Osteoblast (primary cell): ENCODE measurements at places on chromosomes 13 and 19. TPM values are rescaled to one million over a fixed set of nuclear protein-coding genes. Genes with fewer than 3 reads are reported as not detected.

- H3K27me3 ChIP-seq = peaks cover 19% of the 10 kb centered on the region
- H3K36me3 ChIP-seq = no peaks in the 10 kb centered on the region
- H3K4me3 ChIP-seq = no peak overlapping the region
These were observed 161.6 kb downstream of the RNF17 start for GRCh38 chr13:24925318-24926231.

- H3K27ac ChIP-seq = peak overlapping the region; percentile 99
- no peak for DNase-seq
- peaks cover 42% of the 10 kb centered on the region for H3K4me1 ChIP-seq
- H3K36me3 ChIP-seq = no peaks in the 10 kb centered on the region
- no peaks in the 10 kb centered on the region for H3K27me3 ChIP-seq
These were observed 4.6 kb downstream of the KLF12 start for GRCh38 chr13:74129500-74130191.

- H3K27me3 ChIP-seq = no peaks in the 10 kb centered on the region
- peaks cover 59% of the 10 kb centered on the region for H3K4me1 ChIP-seq
- H3K27ac ChIP-seq = peak overlapping the region; percentile 2
- no peak overlapping the region for H3K4me3 ChIP-seq
- H3K36me3 ChIP-seq = no peaks in the 10 kb centered on the region
These were observed 23.7 kb downstream of the SH3GL1 start for GRCh38 chr19:4376671-4376990.

- peak overlapping the region; percentile 73 for H3K4me3 ChIP-seq
- H3K27me3 ChIP-seq = no peaks in the 10 kb centered on the region
- H3K36me3 ChIP-seq = no peaks in the 10 kb centered on the region
- no peak for DNase-seq
- H3K4me1 ChIP-seq = peaks cover 24% of the 10 kb centered on the region
These were observed 38.2 kb upstream of the C1QTNF9 start for GRCh38 chr13:24271231-24271600.

The PSG3 gene
- total RNA-seq = not detected in 2 replicates

DNA sequence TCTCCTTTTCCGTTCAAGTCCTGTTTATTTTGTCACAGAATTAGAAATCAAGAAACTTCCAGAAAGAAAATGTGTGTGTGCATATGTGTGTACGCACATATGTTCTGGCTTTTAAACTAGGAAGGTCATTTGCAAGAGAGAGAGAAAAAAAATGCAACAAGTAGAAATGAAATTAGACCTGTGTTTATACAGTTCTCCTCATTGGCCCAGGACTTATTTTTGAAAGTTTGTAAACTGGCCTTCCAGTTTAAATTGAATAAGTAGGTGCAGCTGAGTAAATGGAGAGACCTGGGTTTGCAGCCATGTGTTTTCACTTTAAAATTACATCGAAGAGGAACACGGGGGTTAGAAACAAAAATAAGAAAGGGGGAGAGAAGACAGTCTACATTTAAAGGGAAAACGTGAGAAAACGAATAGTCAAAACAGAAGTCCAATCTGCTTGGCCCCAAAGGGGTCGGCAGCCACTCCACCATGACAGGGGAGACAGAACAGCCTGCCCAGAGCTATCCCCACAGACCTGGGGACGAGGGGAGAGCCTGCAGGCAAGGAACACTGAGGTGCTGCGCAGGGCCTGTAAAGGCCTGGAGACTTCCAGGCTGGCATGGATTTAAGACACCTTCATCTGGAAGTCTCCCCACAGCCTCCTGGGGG is 216.8 kb upstream of the MAB21L1 start:
- H3K27ac ChIP-seq = no peak overlapping the region
- H3K4me3 ChIP-seq = no peak overlapping the region
- peak; percentile 25 for DNase-seq
- no peaks in the 10 kb centered on the region for H3K36me3 ChIP-seq

GRCh38 chr19:532561-533363 is 1.2 kb downstream of the CDC34 start:
- H3K27ac ChIP-seq = peak overlapping the region; percentile 91
- DNase-seq = peak; percentile 99
- H3K4me1 ChIP-seq = peaks cover 10% of the 10 kb centered on the region
- peak overlapping the region; percentile 89 for H3K4me3 ChIP-seq

DNA sequence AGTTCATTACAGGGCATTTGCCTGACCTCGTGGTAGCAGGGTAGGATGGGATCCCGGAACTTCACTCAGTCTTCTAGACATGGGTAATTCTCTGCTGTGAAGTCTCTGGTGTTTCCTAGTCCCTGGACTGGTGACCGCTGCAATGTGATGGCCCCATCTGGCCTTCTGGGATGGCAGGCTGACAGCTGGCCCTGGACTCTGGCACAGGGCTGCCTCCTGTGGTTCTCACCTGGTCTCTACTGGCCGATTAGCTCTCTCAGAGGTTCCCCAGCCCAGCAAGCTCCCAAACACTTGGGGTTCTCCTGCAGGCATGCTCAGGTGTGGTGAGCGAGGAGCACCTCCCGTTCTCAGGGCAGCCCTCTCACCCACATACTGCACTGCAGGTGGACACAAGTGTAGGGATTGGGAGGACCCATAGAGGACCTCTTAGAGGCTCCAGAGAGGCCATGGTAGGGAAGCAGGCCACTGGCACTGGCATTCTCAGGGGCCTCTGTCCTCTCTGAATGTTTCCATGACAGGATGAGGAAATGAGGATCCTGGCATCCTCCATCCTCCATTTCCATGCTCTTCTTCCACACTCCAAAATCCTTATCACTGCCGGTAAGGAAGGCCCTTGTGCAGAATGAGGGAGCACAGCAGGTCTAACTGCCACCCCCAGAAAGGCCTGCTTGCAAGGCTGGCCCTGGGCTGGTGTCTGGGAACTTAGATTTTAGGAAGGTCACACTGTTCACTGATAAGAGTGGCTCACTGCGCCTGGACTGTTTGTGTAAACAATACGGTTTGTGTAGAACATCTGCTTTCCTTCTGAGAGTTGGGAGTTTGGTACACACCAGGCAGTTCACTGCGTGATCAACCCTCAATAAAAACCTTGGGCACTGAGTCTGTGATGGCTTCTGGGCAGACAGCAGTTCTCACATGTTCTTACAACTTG is 31.5 kb upstream of the FARP1 start:
- H3K36me3 ChIP-seq = no peaks in the 10 kb centered on the region
- H3K4me3 ChIP-seq = no peak overlapping the region
- no peaks in the 10 kb centered on the region for H3K27me3 ChIP-seq
- H3K27ac ChIP-seq = no peak overlapping the region
- no peak for DNase-seq

- H3K27me3 ChIP-seq = no peaks in the 10 kb centered on the region
- H3K27ac ChIP-seq = peak overlapping the region; percentile 76
- peaks cover 14% of the 10 kb centered on the region for H3K36me3 ChIP-seq
These were observed 687 bp downstream of the ILF3 start for GRCh38 chr19:10654610-10655456.

GRCh38 chr19:43504426-43505185 is at the start of gene PHLDB3:
PHLDB3 (minus strand) TSS chr19:43504746; CDS start chr19:43504118, 628 bp downstream.
- peak within 1 kb of the TSS; percentile 94 for H3K4me3 ChIP-seq
- no peaks in the 10 kb centered on the region for H3K27me3 ChIP-seq
- peaks cover 16% of the 10 kb centered on the region for H3K4me1 ChIP-seq
- H3K27ac ChIP-seq = peak within 1 kb of the TSS; percentile 65

The AMER2 gene
- not detected in 2 replicates for total RNA-seq

DNA sequence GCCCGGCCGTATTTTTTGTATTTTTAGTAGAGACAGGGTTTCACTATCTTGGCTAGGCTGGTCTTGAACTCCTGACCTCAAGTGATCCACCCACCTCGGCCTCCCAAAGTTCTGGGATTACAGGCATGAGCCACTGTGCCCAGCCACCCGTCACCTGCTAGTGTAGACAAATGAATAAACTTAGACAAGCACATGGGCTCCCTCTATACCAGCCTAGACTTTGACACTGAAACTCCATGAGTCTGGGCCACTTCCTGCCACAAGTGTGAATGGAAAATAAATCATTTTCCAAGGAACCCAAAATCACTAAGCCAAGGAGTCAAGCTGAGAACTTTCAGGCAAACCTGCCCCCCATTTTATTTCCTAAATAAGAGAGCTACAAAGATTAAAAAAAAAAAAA is 27.0 kb upstream of the TPT1 start:
- no peak overlapping the region for H3K4me3 ChIP-seq
- peaks cover 7% of the 10 kb centered on the region for H3K4me1 ChIP-seq
- no peaks in the 10 kb centered on the region for H3K27me3 ChIP-seq

GRCh38 chr19:30004403-30004802 is 62.4 kb downstream of the URI1 start:
- DNase-seq = no peak
- H3K27ac ChIP-seq = no peak overlapping the region
- H3K4me1 ChIP-seq = no peaks in the 10 kb centered on the region
- peaks cover 17% of the 10 kb centered on the region for H3K36me3 ChIP-seq
- H3K27me3 ChIP-seq = no peaks in the 10 kb centered on the region

The FGF22 gene
- not detected in 2 replicates for total RNA-seq

- H3K27me3 ChIP-seq = no peaks in the 10 kb centered on the region
- peak overlapping the region; percentile 99 for H3K27ac ChIP-seq
- DNase-seq = no peak
- H3K4me3 ChIP-seq = no peak overlapping the region
- peaks cover 40% of the 10 kb centered on the region for H3K36me3 ChIP-seq
These were observed 8.4 kb downstream of the STARD13 start for GRCh38 chr13:33277037-33277740.

- no peak overlapping the region for H3K27ac ChIP-seq
- H3K4me1 ChIP-seq = no peaks in the 10 kb centered on the region
- no peaks in the 10 kb centered on the region for H3K36me3 ChIP-seq
- DNase-seq = no peak
- no peak overlapping the region for H3K4me3 ChIP-seq
These were observed 176.2 kb upstream of the UFM1 start for GRCh38 chr13:38173403-38173802.

The SYCN gene
- not detected in 2 replicates for total RNA-seq

- no peaks in the 10 kb centered on the region for H3K4me1 ChIP-seq
- no peak overlapping the region for H3K4me3 ChIP-seq
- H3K36me3 ChIP-seq = no peaks in the 10 kb centered on the region
- H3K27me3 ChIP-seq = no peaks in the 10 kb centered on the region
- H3K27ac ChIP-seq = no peak overlapping the region
These were observed 367.1 kb downstream of the NDFIP2 start for GRCh38 chr13:79847882-79848592.

GRCh38 chr13:36571444-36571843 is 102.4 kb upstream of the SERTM1 start:
- no peak overlapping the region for H3K4me3 ChIP-seq
- DNase-seq = no peak
- H3K36me3 ChIP-seq = no peaks in the 10 kb centered on the region
- H3K27me3 ChIP-seq = no peaks in the 10 kb centered on the region
- no peak overlapping the region for H3K27ac ChIP-seq

- no peaks in the 10 kb centered on the region for H3K36me3 ChIP-seq
- no peaks in the 10 kb centered on the region for H3K27me3 ChIP-seq
- DNase-seq = peak; percentile 60
These were observed 148.8 kb downstream of the TNFRSF19 start for GRCh38 chr13:23718996-23719395.

GRCh38 chr13:36339600-36340155 is 6.5 kb downstream of the SPART start:
- peaks cover 7% of the 10 kb centered on the region for H3K36me3 ChIP-seq
- no peaks in the 10 kb centered on the region for H3K27me3 ChIP-seq
- H3K27ac ChIP-seq = no peak overlapping the region
- no peak for DNase-seq
- no peak overlapping the region for H3K4me3 ChIP-seq
- peaks cover 17% of the 10 kb centered on the region for H3K4me1 ChIP-seq

DNA sequence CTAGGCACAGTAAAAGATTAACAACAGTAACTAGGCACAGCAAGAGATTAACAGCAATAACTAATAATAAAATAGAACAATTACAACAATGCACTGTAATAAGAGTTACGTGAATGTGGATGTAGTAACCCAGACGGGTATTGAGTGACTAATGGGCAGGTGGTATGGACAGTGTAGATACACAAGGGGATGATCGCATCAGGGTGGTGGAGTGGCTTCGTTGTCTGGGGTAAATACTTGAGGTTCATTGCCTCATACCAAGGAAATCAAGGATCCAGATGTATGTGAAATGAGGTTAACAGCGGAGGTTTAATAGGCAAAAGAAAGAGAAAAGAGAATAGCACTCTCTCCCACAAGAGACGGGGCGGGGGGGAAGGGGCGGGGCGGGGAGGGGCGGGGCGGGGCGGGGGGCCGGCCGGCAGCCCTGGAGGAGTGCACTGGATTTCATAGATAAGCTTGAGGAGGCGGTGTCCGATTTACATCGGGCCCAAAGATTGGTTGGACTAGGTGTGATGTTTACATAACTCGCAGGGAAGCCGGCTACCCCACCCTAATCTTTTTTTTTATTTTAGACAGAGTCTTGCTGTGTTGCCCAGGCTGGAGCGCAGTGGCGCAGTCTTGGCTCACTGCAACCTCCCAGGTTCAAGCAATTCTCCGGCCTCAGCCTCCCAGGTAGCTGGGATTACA is 106.3 kb downstream of the KCTD15 start:
- no peak overlapping the region for H3K4me3 ChIP-seq
- DNase-seq = no peak
- peaks cover 28% of the 10 kb centered on the region for H3K27me3 ChIP-seq
- H3K36me3 ChIP-seq = no peaks in the 10 kb centered on the region
- no peaks in the 10 kb centered on the region for H3K4me1 ChIP-seq
- no peak overlapping the region for H3K27ac ChIP-seq

DNA sequence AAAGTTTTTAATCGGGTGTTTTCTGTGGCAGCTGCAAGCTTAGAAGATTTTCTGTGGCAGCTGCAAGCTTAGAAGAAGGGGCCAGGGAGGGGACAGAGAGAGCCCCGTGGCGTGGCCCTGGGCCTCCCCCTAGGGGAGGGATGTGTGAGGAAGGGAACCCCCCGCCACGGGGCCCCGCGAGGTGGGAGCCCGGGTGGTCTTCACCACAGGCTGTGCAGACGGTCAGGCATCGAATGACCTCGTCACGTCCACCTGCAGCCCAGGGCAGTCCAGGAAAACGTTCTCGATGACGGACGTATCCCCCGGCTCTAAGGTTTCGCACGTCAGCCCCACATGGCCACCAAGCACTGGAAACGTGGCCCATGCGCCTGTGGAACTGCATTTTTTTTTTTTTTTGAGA is 8.6 kb downstream of the POLR2E start:
- H3K27me3 ChIP-seq = no peaks in the 10 kb centered on the region
- H3K36me3 ChIP-seq = peaks cover 15% of the 10 kb centered on the region
- no peak overlapping the region for H3K4me3 ChIP-seq

- no peak overlapping the region for H3K27ac ChIP-seq
- H3K4me1 ChIP-seq = no peaks in the 10 kb centered on the region
- peaks cover 19% of the 10 kb centered on the region for H3K36me3 ChIP-seq
These were observed 7.9 kb upstream of the ARHGAP33 start for GRCh38 chr19:35767288-35768081.

The KLK6 gene
- not detected in 2 replicates for total RNA-seq

The CRYL1 gene
- 12.7 and 13.0 TPM in 2 replicates for total RNA-seq

The MUC16 gene
- not detected in 2 replicates for total RNA-seq
